NCI-H226 (cell line): ENCODE measurements at places on chromosomes 4 and X.

- no peak for DNase-seq
Observed at GRCh38 chrX:85026170-85026569, 22.5 kb downstream of the APOOL start.

GRCh38 chr4:142126890-142127497 lies 490.6 kb downstream of the IL15 start:
- peak; percentile 24 for DNase-seq

DNA sequence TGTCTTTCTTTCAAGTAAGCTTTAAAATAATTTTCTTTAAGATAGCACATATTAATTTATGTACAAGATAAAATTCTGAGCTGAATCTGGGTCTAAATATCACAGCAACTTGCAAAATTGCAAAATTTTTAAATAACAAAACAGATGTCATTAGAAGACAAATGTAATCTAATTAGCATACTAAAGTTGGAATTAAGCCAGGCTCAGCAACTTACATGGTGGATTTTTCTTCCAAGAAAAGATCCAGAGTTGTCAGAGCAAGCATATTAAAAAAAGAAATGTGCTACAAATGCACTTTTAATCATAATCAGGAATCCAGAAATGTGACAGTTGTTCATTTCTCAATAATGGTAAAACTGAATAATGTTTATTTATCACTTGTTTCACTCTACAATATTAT lies 906.9 kb upstream of the INTU start:
- DNase-seq = no peak

GRCh38 chr4:152106113-152106763 lies 345.4 kb upstream of the GATB start:
- DNase-seq = peak; percentile 91

- no peak for DNase-seq
Observed at GRCh38 chrX:134544513-134545151, 84.7 kb downstream of the HPRT1 start.

DNA sequence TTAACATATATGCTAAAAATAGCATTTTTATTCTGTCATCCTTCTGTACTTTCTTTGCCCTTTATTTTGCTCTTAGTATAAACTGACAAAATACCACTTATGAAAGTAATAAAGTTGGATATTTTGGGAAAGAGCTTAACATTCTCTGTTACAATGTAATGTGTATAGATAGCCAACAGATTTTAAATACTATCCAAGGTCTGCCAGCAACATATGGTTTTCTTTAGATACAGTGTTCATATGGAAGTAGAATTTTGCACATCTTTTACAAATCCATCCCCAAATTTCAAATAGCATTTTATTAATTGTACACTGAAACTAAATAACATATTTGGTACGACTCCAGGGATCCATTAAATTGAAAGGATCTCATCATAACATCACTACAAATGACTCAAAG lies 268.6 kb upstream of the PCDH18 start:
- no peak for DNase-seq

- DNase-seq = no peak
Observed at GRCh38 chr4:156098805-156099204, 145.1 kb upstream of the CTSO start.

DNA sequence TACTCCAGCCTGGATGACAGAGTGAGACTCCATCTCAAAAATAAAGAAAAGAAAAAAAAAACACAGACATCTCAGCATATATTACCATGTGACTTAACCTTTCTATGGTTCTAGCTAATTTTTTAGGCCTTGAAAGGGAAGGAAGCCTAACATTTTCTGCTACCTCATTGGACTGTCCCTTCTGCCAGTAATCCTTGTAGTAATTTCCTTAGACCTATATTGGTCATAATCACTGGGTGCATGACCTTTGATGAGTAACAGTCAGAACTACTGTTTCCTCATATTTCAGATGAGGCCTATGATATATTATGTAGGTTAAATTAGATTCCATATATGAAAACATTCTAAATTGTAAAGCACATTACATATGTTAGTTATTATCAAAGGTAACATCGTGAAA lies 9.6 kb downstream of the XIAP start:
- DNase-seq = peak; percentile 2

- no peak for DNase-seq
Observed at GRCh38 chr4:133623847-133624246, 474.8 kb downstream of the PCDH10 start.

DNA sequence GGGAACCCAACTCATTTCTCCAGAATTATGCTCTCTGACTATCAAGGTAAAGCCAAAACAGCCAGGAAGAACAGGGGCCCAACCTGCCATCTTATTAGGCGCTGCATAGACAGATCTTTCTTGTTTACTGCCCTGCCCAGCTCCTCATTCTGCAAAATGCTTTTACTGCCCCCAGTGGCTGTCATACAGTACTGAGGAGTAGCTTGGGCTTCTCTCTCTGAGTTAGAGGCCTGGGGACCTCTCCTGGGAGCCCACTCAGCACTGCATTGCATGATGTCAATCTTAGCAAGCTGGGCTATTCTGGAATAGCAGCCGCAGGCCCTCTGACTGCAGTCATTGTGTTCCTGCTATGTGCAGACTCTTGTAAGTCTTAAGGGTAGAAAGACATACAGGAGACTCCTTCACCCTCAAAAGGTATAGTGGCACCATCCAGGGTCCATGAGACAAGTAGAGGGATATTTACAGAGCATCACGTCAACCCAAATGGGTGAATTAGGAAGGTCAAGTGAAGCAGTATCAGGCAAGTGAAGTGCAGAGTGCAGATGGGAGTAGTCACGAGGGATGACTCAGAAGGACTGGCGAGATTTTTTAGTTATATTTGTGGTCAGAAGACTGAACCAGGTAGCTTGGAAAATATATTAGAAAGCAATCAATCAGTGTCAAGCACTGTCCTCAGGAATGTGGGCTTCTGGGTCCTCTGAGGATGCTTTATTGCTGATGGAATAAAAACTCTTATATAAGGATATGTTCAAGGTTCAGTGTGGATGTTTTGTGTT lies 294.1 kb upstream of the SFRP2 start:
- peak; percentile 77 for DNase-seq

GRCh38 chrX:43350935-43351334 lies 305.2 kb upstream of the MAOA start:
- DNase-seq = no peak

DNA sequence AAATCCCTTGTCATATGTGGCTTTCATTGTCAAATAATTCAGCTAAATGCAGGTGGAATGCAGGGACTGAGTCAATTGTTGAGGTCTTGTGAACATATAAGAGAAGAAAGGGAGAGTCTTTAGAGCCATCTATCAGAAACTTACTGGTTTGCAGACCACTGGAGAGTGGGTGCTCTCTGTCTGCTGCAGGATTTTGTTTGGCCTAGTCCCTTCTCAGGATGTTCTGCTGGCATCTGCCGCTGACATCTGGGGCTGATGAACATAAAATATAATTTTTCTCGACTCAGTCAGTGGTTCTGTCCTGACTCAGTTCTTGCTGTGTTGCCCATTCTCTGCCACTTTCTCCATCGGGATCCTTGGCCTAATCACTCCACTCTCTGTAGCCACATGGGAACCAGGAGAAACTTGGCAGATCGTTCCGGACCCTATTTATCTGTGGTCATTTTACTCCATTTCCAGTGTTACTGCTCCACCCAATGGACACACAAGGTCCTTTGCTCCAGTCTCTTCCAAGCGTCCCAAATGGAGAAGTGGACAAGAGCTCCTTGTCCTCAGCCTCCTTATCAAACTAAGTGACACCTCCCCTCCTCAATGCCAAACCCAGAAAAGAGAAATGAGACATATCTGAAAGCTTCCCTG lies 436.2 kb downstream of the FAT4 start:
- peak; percentile 22 for DNase-seq

DNA sequence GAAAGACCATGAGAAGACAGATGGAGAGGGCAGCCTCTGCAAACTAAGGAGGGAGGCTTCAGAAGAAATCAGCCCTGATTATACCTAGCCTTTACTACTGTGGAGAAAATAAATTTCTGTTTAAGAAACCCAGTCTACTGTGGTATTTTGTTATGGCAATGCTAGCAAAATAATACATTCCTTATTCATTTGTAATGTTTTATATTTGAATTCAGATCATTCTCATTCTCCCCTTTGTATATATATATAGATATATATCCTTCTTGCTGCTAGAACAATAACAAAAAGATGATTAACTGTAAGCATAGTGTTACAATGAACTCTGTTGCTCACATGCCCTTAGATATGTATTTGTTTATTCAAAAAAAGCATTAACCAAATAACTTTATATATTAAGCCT lies 22.5 kb downstream of the DMD start:
- no peak for DNase-seq

DNA sequence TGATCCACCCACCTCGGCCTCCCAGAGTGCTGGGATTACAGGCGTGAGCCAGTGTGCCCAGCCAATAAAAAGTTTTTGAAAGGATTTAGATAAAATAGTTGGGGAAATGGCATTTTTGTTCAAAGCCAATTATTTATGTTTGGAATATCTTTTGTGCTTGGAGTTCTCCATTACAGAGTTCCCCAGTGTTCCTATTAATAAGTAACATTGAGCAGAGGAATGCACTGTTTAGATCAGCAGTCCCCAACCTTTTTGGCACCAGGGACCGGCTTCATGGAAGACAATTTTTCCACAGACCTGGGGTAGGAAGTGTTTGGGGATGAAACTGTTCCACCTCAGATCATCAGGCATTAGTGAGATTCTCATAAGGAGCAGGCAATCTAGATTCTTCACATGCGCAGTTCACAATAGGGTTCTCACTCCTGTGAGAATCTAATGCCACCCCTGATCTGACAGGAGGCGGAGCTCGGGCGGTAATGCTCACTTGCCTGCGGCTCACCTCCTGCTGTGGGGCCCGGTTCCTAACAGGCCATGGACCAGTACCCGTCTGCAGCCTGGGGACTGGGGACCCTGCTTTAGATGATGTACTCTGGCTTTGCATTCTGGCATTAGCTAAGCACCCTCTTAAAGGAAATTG lies 8.3 kb downstream of the PKD2 start:
- DNase-seq = no peak

DNA sequence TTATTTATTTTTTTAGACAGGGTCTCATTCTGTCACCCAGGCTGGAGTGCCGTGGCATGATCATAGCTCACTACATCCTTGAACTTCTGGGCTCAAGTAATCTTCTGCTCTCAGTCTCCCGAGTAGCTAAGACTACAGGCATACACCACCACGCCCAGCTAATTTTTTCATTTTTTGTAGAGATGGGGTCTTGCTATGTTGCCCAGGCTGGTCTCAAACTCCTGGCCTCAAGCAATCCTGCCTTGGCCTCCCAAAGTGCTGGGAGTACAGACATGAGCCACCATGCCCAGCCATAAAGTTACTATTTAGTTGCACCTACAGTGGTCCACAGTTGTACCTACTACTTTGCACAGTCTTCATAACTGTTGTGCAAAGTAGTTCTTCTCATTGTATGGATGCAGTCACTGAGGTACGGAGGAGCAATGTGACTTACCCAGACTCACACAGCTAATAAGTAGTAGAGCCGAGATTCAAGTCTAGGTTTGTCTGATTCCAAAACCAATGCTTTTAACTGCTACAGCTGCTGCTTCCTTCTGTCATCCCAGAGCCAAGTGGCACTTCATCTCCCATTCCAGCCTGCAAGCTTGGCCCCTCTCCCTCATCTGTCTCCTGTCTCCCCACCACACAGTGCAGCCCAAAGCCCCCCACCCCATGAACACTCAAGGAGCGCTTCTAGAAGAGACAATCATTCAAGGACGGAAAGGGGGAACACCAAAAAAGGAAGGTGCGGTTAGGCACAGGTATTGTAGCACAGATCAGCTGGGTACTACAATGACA lies 24.0 kb upstream of the IQSEC2 start:
- no peak for DNase-seq

GRCh38 chr4:83389037-83389720 lies 54.5 kb upstream of the HPSE start:
- no peak for DNase-seq

DNA sequence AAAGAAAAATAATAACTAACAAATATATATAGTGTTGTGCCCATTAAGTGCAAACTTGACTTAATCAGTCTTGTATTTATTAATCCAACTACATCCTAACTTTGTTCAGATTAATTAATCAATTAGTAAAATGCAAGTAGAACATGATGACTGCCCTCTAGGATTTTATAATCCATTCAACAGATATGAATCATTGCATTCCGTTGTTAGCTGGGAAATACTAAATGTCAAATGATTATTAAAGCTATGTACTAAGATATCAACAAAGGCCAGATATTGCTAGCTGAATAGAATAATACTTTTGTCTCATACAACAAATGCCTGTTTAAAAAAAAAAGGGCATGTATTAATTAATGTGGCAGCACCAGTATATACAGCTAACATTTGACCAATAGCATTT lies 1366.3 kb downstream of the STIM2 start:
- no peak for DNase-seq

- DNase-seq = no peak
Observed at GRCh38 chrX:10571260-10571659, 49.1 kb downstream of the MID1 start.

DNA sequence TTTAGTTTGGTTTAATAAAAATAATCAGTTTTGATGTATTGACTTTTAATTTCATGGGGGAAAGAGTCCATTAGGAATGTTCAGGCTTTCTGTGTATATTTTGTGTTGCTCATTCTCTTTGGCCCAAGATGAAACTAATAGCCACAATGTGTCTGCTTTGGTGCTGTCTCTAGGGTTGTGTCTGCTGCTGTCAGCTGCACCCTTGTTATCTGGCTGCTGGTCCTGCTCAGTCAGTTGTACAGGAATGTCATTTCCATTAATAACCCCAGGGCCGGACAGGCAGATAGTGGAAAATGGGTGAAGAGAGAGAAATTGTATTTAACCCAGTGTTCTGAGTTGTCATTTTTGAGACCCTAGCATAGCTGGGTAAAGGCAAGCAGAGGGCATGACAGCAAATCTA lies 115.1 kb downstream of the PHEX start:
- no peak for DNase-seq

DNA sequence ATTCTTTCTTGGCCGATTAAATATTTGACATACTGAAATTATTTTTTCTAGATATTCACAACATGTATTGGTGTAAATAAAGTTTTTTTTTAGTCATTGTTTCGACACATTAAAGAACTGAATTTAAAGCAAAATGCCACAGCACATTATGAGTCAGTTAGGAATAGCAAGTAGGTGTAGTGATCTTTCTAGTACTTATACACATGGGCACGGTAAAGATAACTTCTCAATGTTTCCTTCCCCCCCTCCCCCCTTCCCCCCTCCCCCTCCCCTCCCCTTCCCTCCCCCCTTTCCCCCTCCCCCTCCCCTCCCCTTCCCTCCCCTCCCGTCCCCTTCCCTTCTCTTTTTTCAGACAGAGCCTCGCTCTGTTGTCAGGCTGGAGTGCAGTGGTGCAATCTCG lies 1269.9 kb downstream of the ADGRL3 start:
- DNase-seq = no peak

DNA sequence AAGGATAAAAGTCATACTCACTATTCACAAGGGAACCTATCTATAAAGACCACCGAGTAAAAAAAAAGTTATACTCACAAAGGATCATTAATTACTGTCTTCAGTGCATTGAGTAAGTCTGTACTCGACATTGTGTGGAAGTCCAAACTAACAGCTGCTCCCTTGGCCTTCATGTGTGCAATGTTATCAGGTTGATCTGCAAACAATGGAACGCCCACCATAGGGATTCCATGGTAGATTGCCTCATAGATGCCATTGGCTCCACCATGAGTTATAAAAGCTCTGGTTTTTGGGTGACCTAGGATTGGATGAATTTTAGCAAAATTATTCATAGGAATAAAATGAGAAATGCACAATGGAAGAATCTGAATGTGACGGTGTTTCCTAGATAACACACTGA lies 10.6 kb downstream of the UGT2B4 start:
- DNase-seq = no peak

- DNase-seq = no peak
Observed at GRCh38 chrX:54208531-54208930, 25.5 kb upstream of the FAM120C start.
